Activated CD4-positive, alpha-beta T cell treated with anti-CD3 and anti-CD28 coated beads, Interleukin-2, amount 10 ng/mL, durations not matched to agents 7 days and 5 days (primary cell): ENCODE measurements at places on chromosomes 6 and 20. TPM values are rescaled to one million over a fixed set of nuclear protein-coding genes. Genes with fewer than 3 reads are reported as not detected.

DNAAF9 gene
- total RNA-seq: 1.9 TPM

POPDC3 gene
- total RNA-seq: not detected

ADAM33 gene
- not detected for total RNA-seq

RSPO3 gene
- total RNA-seq: not detected

LTB gene
- total RNA-seq: 585 TPM

HS3ST5 gene
- not detected for total RNA-seq

MROH8 gene
- total RNA-seq: 3.0 TPM

BTN1A1 gene
- total RNA-seq: not detected

LINC00237 gene
- total RNA-seq: not detected

KIF13A gene
- total RNA-seq: not detected

BPIFB2 gene
- not detected for total RNA-seq

CLPSL1 gene
- not detected for total RNA-seq

FOXC1 gene
- not detected for total RNA-seq

BPIFB1 gene
- not detected for total RNA-seq

GRCh38 chr6:104418125-104418524 lies 441.6 kb downstream of the HACE1 start:
- no peak for DNase-seq

GRCh38 chr20:36004045-36004444 lies 35.7 kb downstream of the CNBD2 start:
- no peak for DNase-seq

GRCh38 chr20:5136096-5136495 lies 9.3 kb downstream of the CDS2 start:
- DNase-seq: no peak

- DNase-seq: no peak
These were observed 54.3 kb downstream of the UBR2 start for GRCh38 chr6:42618105-42618504.

- peak; percentile 88 for DNase-seq
These were observed 551 bp downstream of the TREML2 start for GRCh38 chr6:41200296-41200900.

DNA sequence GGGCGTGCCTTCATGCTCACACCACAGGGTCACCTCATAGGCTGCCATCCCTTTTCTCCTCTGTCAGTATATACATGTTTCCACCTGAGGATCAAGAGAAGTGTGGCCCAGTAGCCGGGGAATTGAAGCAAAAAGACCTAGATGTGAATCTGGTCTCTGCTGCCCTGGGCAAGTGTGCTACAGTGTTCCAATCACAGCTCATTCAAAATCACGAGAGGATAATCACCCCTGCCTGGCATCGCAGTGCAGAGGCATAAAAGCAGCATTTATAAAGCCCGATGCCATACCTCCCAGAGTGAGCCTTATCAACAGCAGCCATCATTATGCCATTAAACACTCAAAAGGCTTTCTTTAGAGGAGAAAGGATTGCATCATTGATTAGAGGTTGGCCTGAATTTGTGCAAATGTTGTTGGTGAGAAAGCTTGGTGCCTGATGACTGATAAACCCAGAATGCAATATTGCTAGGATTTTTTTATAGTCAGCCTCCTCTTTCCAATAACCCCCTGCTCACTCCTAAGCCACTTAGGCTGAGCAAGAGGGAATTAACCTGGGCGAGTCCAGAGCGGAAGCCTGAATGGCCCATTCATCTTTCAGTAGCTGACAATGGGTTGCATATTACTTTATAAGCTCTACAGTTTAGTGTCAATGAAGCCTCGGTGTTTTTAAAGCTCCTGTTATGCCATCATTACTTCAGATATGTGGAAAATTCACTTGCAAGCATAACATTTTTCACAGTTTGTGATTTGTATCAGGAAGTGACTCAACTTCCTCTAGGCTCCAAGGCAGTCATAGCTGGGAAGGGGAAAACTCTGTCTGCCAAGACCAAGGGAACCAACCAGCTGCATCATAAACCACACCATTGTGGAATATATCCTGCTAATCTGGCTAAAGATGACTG lies 92.5 kb upstream of the NXT1 start:
- no peak for DNase-seq

- no peak for DNase-seq
These were observed 19.7 kb upstream of the UTRN start for GRCh38 chr6:144265390-144265789.

GRCh38 chr6:49557177-49557576 lies 6.7 kb downstream of the C6orf141 start:
- DNase-seq: no peak

GRCh38 chr6:28683945-28684538 lies 158.4 kb downstream of the GPX5 start:
- DNase-seq: peak; percentile 7

GRCh38 chr6:34696189-34696738 lies 303 bp downstream of the ILRUN start:
- no peak for DNase-seq

- no peak for DNase-seq
These were observed 233.7 kb upstream of the SPTLC3 start for GRCh38 chr20:12775041-12775440.

DNA sequence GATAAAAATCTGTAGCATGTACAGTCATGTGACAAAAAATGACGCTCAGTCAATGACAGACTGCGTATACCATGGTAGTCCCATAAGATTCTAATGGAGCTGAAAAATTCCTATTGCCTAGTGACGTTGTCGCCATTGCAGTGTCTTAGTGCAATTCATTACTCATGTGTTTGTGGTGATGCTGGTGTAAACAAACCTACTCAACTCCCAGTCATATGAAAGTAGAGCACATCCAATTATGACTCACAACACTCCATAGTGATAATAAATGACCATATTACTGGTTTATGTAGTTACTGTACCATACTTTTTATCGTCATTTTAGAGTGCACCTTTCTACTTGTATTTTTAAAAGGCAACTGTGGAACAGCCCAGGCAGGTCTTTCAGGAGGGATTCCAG lies 45.0 kb downstream of the TFAP2A start:
- DNase-seq: no peak

- peak; percentile 11 for DNase-seq
These were observed 94.2 kb upstream of the EXOC2 start for GRCh38 chr6:786946-787763.

DNA sequence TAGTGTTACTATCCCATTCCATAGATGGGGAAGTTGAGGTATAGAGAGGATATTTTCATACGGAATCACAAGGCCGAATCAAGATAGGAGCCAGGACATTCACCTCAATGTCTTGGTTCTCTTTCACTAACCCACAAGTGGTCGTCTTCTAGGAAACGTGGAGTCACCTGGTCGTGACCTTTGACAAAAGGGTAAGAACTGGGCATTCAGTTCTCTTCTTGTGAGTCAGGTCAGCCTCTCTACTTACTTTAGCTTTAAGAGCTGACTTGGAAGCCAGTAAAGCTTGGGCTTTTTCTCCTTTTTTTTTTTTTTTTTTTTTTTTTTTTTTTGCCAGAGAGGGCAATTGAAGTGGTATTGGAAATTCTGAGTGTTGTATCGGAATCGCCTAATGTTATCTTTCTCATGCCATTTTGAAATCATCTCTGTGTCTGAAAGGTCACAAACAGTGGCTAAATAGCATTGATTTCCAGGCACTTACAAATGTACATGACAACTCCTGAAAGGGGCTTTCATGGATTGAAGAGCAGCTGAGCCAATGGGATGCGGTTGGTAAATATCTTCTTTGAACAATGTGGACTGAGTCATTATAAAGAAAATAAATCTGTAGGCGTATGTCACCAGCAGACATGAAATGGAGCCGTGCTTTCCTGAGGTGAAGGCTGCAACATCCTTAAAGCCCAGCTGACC lies 356.9 kb downstream of the KIF16B start:
- DNase-seq: no peak

GRCh38 chr6:18395177-18395855 lies 8.2 kb downstream of the RNF144B start:
- no peak for DNase-seq

- no peak for DNase-seq
These were observed 129.7 kb downstream of the PLG start for GRCh38 chr6:160831739-160832138.

DNA sequence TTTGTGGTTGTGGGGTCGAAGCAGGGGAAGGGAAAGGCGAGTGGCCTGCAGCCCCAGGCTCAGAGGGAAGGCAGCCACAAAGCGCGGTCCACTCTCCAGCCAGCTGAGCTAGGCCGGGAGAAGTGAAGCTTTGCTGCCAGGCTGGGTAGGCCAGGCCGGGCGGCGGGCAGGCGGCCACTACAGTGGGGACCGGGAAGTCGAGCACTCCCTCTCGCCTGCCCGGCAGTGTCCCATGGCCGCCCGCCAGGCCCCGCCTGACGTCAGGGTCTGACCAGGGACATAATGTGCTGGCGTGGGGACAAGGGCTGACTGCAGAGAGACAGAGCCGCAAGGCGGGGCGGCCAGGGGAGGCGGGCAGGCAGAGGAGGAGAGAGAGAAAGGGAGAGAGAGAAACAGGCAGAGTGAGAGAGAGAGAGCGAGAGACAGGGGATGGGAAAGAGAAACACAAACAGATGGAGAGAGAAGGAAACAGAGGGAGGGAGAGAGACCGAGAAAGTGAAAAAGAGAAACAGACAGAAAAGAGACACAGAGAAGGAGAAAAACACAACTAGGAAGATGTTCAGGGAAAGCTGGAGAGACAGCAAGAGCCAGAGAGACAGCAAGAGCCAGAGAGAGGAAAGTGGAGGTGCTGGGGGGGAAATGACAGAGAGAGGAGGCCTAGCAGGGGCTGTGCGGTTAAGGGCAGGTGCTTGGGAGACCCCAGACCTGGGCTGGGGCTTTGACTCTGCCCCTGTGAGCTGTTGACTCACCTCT lies 94.5 kb upstream of the PTPN1 start:
- DNase-seq: no peak

DNA sequence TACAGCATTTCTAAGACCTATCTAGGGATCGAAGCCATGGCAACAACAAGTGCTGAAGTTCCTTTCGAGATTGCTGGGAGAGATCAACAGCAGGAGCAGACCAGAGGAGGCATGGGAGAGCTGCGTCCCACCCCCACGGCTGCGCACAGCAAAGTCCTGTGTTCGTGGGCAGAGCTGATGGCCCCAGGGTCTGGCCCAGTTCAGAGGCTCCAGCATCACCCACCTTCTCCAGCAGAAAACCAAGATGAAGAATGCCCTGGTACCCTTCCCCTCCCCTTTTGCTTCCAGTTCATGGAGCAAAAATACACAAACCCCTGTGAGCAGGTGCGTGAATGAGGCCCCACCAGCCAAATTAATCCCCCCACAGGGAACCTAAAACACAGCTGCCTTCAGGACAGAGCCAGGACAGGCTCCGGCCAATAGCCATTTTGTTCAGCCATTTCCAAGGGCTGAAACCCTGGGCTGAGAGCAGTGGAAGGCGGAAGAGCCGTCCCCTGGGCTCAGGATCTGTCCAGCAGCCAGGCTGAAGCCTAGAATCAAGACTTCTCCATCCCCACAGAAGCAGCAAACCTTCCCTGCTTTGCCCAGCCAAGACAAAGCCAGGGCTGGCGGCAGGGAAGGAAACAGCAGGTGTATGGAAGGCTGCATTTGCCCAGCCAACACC lies 102.8 kb downstream of the PREX1 start:
- no peak for DNase-seq

GRCh38 chr20:44080064-44080463 lies 106.9 kb downstream of the JPH2 start:
- DNase-seq: no peak

- DNase-seq: no peak
These were observed 5.0 kb upstream of the CPNE1 start for GRCh38 chr20:35669681-35670080.

GRCh38 chr6:39053016-39053624 lies 4.5 kb downstream of the GLP1R start:
- no peak for DNase-seq

DNA sequence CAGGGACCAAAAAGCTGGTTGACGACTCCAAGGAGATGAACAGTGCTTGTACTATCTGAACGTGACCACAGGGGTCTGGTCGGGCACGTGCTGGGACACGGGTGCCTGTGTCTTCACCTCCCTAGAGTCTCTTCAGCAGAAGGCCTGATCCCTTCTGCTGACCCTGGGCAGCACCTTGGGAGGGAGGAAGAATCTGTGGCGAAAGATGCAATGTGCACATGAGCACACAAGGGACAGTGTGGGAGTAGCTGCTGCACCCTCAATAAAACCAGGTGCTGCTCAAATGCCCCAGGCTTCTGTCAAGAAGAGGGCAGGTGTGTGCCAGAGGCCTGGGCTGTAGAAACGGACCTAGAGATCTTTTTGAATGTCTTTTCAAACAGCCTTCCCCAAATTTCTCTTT lies 130.6 kb upstream of the THBS2 start:
- no peak for DNase-seq

- DNase-seq: no peak
These were observed 19.3 kb upstream of the SCML4 start for GRCh38 chr6:107843400-107843799.

- DNase-seq: no peak
These were observed 39.6 kb downstream of the SHLD1 start for GRCh38 chr20:5789827-5790226.

DNA sequence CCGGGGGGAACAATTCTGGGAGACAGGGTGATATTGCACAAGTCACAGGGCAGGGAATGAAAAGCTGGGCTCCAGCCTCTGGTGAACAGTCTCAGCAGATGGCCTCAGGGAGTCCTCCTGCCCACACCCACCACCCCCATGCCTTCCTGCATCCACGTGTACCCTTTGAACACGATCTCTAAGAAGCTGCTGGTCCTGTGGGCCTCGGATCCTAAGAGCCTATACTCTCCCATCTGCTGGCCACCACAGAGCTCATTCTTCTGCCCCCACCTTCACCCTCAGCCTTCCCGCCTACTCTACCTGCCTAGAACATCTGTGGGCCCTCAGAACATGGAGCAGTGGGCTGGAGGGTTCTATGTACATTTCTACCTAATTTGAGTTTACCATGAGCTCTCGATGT lies 60.3 kb downstream of the TRERF1 start:
- no peak for DNase-seq

DNA sequence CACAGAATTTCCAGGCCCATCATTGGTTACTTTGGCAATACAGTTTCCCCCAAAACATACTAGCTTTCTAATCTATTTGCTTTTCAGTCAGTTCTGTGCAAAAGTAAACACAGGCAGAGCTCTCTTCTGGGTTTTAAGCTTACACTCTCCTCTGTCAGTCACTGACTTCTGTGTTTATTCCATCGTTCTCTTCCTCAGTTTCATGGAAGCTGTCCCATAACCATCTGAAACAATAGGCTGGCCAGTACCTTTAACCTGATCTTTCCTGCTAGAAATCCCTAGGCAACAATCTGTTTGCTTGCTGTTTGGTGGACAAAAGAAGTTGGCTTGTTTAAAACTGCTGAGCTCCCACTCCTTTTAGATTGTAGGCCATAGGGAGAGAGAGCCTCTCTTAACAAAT lies 431.5 kb downstream of the HACE1 start:
- DNase-seq: no peak
